AG10803 (cell line): ENCODE measurements at places on chromosomes 7 and 10.

GRCh38 chr10:47319784-47320183 is 2.5 kb upstream of the GDF2 start:
- no peak for DNase-seq

- DNase-seq, result peak; percentile 81
Measured at GRCh38 chr10:68900427-68901104, 549 bp upstream of the DDX50 start.

- DNase-seq, result no peak
Measured at GRCh38 chr10:1170867-1171180, 114.6 kb downstream of the WDR37 start.

DNA sequence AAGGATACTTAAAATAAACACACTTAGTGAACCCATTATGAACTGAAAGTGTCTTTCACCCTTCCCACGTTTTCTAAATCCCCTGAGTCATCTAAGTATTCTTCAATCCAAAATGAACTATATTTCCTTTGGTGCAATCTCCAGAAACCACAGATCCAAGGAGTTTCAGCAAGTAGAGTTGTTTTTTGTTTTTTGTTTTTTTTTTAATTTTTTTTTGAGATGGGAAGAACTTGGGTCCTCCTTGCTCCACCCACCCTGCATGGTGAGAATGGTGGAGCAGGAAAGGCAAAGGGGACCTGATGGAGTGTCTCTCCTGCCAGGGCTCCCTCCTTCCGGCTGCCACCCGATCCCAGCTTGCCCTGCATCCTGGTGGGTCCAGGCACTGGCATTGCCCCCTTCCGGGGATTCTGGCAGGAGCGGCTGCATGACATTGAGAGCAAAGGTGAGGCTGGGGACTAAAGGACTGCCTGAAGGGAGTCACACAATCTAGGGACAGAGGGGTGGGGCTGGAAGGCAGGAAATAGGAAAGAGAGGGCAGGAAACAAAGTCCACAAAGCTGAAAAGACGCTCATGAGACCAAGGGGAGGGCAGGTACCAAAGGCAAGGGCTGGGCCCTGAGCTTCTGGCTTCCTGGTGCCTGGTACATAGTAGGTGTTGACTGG is 12.1 kb downstream of the ATG9B start:
- no peak for DNase-seq

DNA sequence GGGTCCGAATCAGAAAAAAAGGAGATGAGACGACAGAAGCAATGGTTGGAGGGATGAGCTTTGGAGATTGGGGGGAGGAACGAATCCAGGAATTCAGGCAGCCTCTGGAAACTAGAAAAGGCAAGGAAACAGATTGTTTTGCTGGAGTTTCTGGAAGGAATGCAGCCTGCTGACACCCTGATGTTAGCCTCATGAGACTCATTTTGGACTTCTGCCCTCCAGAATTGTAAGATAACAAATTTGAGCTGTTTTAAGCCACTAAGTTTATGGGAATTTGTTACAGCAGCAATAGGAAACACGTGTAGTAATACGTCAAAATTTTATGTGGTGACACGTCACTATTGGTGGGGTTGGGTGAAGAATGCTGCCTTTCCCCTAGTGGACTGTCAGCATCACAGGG is 25.6 kb upstream of the NPS start:
- no peak for DNase-seq
